Jurkat, Clone E6-1 (cell line): ENCODE measurements at places on chromosomes 3 and 15.
A peak's percentile ranks its signal among the peaks of the same experiment; 100 is the strongest.

GRCh38 chr3:135100366-135100765 is 305.3 kb downstream of the EPHB1 start:
- DNase-seq: no peak

DNA sequence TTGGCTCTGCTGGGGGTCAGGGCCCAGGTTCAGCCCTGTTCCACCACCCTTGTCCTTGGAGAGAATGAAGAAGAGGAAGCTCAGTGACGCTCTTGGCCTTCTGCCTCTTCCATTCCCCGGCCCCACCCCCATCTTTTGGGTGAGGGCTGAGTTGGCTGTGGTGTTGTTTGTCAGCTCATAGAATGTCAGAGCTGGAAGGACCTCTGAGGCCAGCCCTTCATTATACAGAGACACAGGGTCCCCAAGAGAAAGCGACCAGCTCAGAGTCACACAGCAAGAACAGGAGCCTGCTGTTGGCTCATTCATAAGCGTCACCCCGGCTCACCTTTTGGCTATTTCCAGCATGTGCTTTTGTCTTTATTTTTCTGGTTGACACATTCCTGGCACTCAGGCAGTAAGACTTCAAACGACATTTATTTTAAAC is 68.2 kb downstream of the AAGAB start:
- peak; percentile 7 for DNase-seq

- no peak for DNase-seq
These were observed 226.7 kb downstream of the ZMAT3 start for GRCh38 chr3:178844916-178845315.

DNA sequence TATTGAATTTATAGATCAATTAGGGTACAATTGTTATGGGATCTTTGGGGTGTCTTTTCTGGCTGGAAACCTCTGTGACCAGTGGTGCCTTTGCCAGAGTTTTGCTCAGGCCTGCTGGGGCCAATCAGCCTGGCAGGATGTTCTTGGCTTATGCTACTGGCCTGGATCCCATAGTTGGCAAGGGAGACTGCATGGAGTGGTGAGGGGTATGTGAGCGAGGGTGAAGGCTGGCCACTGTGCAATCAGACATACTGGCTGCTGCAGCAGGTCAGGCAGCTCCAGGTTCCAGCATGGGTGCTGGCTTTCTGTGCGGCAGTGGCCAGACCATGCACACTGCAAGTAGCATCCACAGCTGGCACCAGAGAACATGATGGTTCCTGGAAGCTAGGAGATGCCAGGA is 1053.2 kb upstream of the GBE1 start:
- DNase-seq: no peak

GRCh38 chr15:75063889-75064288 is 40.5 kb downstream of the PPCDC start:
- no peak for DNase-seq

- DNase-seq: no peak
These were observed 968 bp upstream of the TMEM266 start for GRCh38 chr15:76058714-76059319.

DNA sequence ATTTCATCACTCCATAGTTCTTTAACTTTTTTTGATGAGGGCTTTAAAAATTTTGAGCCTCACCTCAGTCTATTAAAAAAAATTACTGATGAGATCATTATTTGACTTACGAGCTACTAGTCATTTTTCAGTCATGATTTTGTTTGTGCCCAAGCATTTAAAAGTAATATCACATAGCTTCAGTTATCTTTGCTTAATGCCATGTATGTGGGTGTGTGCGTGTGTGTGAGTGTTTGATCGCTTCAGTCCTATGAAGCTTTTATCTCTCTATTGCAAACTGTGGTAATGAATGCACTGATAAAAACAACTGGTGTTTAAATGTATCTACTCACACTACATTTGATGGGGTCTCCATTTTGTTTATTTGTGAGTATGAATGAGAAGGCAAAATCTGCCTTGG is 49.8 kb downstream of the RSRC1 start:
- no peak for DNase-seq

DNA sequence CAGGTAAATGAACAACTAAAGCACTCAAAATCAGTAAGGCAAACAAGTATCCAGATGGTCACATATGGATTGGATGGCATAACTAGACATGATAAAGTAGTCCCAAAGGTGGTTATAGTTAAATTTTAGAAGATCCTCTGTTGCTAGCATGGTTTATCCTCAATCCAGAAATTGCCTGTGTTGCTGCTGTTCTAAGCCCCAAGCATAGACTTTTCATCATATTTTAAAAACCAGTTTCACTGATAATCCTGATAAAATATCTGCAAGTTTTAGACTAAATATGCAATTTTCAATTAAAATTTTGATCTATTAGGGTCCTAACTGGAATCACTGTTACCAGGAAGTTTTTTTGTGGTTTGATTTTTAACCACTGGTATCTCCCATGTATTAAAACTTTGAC is 35.4 kb downstream of the MBNL1 start:
- no peak for DNase-seq

GRCh38 chr3:73624017-73624820 is 522 bp downstream of the PDZRN3 start:
- DNase-seq: no peak

GRCh38 chr15:68441045-68441743 is 9.2 kb upstream of the ITGA11 start:
- no peak for DNase-seq

GRCh38 chr3:34727700-34728099 is 911.6 kb upstream of the ARPP21 start:
- DNase-seq: no peak

DNA sequence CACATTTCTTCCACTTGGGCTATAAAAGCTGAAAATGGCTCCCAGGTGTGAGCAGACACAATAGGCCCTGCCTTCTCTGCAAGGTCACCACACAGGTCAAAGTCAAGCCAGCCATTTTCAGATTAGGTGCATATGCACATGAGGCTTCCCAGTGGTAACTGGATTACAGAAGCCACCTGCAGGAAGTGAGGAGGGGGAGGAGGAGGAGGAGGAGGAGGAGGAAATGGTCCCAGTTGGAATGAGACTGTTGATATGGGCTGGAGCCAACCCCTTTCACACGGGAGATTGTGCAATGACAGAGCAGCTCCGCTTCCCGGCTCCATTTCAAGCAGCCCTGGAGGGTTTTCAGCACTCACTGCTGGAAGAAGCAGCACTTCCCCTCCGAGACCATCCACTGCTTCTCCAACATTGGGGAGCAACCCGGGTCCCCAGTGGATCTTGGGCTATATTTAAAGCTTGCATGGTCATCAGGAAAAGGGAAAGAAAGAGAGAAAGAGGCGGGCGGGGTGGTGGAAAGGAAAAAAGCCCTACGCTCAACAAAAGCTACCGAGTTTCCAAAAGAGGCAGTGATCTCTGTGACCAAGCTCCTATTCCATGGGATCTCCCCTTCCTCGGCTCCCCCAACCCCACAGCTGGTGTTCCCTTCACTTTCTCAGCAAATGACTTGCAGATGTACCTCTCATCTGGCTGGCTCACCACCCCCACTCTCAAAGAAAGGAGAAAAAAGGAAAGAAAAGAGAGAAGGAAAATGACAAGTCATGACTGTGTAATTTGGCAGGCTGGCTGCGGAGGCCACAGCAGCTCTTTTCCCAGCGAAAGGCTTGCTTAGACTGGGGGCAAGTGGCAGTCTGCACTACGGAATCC is 58.3 kb downstream of the LRIG1 start:
- no peak for DNase-seq

- DNase-seq: no peak
These were observed 87.3 kb downstream of the CHRD start for GRCh38 chr3:184467171-184467570.

DNA sequence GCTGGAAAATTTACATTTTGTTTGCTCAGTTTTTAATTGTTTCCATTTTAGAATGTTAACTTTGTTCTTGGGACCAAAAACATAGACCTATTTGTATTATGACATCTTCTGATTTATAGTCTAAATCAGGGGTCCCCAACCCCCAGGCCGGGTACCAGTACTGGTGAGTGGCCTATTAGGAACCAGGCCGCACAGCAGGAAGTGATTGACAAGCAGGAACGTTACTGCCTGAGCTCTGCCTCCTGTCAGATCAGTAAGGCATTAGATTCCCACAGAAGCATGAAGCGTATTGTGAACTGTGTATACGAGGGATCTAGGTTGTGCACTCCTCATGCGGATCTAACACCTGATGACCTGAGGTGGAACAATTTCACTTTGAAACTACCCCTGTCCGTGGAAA is 51.9 kb downstream of the GHSR start:
- no peak for DNase-seq

GRCh38 chr15:98428253-98428989 is 219.9 kb upstream of the IGF1R start:
- no peak for DNase-seq

DNA sequence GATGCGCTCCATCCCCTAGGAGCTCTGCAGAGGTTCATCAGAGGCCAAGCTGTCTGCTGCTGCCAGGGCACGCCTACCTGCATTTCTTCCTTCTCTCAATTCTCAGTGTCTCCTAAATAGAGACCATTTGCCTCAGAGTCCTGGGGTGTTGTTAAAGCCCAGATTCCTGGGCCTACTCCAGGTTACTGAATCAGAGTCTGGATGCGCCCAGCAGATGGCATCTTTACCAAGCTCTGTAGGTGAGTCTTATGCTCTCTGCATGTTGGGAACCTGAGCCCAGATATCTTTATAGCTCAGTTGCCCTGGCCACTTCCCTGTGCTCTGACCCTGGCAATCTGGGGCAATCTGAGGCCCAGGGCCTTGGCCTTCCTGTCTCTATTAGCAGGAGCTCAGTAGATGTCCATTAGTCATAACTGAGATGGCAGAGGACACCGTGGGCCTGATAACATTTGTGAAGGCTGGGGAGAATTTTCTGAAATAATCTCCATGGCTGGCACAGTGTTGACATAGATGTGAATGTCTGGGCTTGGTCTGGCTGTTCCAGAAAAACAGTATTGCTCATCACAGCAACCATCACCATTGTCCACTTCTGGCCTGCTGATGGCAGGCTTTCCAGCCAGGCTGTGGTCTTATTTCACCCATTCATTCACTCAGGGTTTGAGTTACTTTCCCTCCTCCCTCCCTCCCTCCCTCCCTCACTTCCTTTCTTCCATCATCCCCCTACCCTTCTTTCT is 13.3 kb upstream of the RBP1 start:
- DNase-seq: no peak

DNA sequence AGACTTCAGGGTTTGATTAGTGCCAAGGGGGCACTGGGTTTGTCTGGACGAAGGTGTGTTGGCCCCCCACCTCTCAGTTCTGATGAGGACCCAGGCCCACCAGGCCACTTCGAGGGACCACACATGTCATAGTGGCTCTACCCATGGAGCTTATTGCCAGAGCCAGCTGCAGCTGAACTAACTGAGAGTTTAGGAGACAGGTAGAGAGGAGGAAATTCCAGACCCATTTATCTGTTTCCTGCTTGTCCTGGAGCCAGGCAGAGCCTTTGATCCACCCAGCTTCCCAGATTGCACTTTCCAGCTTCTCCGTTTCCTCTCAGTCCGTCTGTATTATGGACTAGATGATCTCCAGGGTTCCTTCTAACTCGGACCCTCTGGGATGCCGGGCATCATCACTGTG is 20.9 kb downstream of the SLC24A1 start:
- no peak for DNase-seq

DNA sequence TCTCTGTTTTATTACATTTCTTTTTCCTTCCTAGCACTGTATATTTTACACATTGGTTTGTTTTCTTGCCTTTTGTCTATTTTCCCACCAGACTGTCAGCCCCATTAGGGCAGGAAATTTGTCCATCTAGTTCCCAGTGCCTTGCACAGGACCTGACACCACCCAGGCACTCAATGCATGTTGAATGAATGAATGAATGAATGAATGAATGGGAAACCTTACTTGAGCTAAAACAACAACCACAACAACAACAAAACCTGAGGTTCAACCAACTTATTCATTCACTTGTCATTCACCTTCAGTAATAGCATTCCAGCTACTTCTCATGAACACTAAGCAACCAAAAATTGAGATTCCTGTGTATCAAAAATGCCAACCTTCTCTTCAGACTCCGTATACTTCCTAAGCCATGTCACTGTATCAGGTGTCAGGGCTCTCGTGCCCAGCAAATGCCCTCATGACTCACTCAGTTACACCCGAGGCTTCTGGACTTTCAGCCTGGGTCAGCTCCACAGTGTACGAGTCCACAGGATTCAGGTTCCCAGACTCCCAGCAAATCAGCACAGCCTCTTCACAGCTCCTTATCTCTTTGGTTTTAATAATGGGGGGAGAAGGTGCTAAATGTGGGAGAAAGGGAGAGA is 37.3 kb downstream of the FSD2 start:
- no peak for DNase-seq

DNA sequence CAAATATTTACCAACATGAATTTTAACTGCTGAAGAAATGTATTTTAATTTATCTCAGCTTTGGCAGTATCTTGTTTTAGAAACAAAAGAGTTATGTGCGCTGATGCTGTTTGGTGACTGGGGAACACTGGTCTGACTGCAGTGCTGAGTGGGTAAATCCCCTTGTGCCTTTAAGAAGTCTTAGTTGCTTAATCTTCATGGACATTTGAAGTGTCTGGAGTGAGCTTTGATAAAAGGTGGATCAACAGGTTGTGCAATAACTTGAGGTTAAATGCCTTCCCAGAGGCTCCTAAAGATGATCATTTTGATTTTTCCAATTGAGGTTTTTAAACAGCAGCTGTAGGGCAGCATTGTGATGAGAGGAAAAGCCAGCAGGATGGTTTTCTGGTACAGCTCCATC is 68.7 kb downstream of the TP63 start:
- no peak for DNase-seq

GRCh38 chr3:122392868-122393844 is 9.2 kb downstream of the FAM162A start:
- peak; percentile 49 for DNase-seq

GRCh38 chr15:85743392-85744055 is 51.2 kb downstream of the KLHL25 start:
- DNase-seq: no peak

- no peak for DNase-seq
These were observed 56.6 kb downstream of the BBX start for GRCh38 chr3:107579371-107579770.

DNA sequence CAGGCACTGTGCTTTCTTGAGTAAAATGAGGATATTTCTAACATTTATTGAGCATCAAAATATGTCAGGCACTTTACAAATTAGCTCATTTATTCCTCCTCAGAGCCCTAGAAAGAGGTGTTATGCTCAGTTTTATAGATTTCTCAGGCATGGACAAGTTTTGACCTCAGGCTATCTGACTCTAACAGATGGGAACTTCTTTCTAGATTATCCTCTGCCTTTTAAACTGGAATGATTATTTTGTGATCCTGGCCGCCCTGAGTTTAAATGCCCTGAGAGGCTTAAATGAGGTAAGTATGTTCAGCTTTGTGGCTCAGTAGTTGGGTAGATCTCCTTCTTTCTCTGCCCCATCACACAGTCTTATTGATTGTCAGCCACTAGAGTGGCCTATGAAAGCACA is 32.3 kb upstream of the ATP1B3 start:
- no peak for DNase-seq
